ENCODE measurements at places on chromosomes 7 and 10. TPM values are rescaled to one million over a fixed set of nuclear protein-coding genes. Genes with fewer than 3 reads are reported as not detected.

The CYP26A1 gene
- total RNA-seq, result not detected

DNA sequence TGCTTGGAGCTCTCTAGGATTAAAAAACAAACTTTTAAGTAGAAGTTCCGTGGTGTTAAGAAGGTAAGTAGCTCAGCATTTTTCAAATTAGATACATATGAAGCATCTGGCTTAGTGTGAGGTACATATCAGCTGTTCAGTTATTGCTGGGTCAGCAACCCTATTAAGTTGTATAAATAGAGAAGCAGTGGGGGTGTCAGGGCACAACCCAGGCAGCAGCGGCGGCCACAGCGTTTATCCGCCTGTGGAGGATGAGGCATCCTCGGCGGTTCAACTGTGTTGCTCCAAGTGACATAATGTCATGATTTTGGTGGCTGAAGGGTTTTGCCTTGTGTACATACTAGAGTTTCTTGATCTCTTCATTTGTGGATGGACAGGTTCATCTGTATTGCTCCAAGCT is 54.6 kb upstream of the KIF5B start:
- H3K36me3 ChIP-seq, result no peaks in the 10 kb centered on the region
- H3K27me3 ChIP-seq, result no peaks in the 10 kb centered on the region
- H3K4me1 ChIP-seq, result peaks cover 3% of the 10 kb centered on the region
- no peak overlapping the region for H3K4me3 ChIP-seq
- no peak overlapping the region for H3K27ac ChIP-seq
- no peak for DNase-seq

The ADAM22 gene
- 2.7 TPM for total RNA-seq

DNA sequence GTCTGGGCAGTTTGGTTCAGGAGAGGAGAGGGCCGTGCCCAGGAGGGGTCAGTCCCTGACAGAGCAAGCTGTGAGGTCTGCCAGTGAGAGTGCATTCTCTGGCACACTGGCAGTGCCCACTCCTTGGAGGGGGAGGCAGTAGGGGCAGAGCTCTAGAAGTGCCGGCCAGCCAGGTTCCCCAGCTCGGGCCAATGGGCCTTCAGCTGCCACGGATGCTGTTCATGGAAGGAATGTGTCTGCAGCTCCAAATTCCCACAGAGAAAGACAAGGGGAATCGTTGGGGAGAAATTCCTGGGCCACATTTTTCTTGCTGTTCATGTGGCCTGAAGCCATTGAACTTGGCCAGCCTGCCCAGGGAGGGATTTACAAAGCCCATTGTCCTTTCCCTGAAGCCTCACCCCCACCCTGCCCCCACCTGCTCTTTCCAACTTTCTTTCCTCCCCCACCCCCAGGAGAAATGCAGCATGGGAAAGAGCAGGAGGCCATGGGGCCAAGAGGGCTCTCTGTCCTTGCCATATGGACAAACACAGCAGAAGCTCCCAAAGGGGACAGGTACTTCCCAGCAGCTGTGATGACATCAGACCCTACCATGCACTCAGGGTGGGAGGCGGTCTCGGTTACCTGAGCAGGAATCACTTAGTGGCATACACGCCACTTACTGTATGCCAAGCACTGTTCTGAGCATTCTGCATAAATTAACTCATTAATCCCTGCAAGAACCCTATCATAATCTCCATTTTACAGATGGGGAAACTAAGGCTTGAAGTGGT is 70.7 kb downstream of the ARHGAP22 start:
- no peak overlapping the region for H3K4me3 ChIP-seq
- H3K4me1 ChIP-seq, result no peaks in the 10 kb centered on the region
- H3K36me3 ChIP-seq, result no peaks in the 10 kb centered on the region
- no peaks in the 10 kb centered on the region for H3K27me3 ChIP-seq
- DNase-seq, result no peak
- H3K27ac ChIP-seq, result no peak overlapping the region

- peaks cover 9% of the 10 kb centered on the region for H3K36me3 ChIP-seq
- no peak for DNase-seq
- no peak overlapping the region for H3K27ac ChIP-seq
- H3K4me1 ChIP-seq, result no peaks in the 10 kb centered on the region
These were observed 139.6 kb downstream of the MLLT10 start for GRCh38 chr10:21673668-21674067.

DNA sequence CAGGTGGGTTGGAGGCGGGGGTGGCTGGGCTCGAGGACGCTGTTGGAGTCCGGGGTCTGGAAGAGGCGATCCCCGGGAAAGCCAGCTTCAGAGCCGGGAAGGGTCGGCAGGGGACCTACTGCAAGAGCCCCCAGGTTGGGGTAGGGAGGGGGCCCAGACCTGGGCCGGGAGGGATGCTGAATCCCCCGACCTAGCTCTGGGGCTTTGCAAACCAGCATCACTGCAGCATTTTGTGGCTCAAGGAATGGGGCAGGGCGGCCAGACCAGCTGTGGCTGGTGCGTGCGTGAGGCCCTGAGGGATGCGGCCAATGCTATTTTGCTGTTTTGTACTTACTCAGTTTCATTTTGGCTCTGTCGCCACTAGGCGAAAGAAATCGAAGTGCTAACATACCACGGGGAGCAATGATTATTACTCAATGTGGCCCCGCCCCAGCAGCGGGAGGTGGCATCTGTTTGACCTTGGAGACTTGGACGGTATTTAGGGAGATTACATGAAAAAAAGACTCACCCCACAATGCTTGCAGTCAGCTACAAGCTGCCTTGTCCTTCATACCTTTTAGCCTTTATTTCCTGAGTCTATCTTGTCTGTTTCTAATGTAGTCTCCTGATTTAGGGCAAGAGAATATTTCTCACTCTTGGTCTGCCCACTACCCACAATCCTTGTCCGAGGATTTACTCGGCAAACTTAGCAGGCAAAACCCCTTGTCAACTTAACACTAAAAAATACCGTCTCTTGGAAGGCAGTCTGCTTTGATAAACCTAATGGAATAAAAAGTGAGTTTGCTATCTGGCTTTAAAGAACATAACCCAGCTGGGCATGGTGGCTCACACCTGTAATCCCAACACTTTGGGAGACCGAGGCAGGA is 16.2 kb downstream of the HSPB1 start:
- DNase-seq, result peak; percentile 73
- H3K4me1 ChIP-seq, result peaks cover 21% of the 10 kb centered on the region
- peak overlapping the region; percentile 96 for H3K27ac ChIP-seq
- H3K27me3 ChIP-seq, result no peaks in the 10 kb centered on the region
- peaks cover 4% of the 10 kb centered on the region for H3K36me3 ChIP-seq

DNA sequence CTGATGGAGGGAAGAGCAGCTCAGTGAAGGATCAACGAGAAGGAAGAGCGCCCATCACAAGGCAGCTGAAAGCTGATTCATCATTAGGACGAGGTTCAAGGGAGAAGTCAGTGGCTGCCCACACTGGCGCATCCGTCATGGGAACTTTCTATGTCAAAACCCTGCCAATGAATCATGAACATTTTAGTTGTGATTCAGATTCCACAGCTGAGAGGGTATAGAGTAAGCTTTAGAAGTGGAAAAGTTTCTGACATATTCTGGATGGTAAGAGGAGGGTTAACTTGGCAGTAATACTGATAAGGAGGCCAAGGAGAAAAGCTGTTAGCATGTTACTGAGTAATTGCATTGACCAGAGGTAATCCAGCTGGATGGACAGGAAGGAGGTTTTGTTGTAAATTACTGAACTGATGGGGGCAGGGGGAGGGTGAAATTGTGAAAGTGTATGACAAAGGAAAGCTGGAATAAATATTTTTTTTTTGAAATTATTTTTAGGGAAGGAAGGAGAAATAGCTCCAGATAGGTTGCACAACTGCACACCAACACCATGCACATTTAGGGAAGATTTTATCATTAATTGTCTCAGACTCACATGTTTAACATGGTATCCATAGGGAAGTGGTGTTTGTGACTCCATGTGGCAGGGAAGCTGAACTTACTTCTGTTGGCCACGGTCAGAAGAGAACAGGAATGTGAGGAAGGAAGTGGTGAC is 78.3 kb upstream of the NRP1 start:
- no peak overlapping the region for H3K4me3 ChIP-seq
- DNase-seq, result peak; percentile 60
- H3K36me3 ChIP-seq, result no peaks in the 10 kb centered on the region
- no peak overlapping the region for H3K27ac ChIP-seq
- H3K27me3 ChIP-seq, result no peaks in the 10 kb centered on the region
- peaks cover 18% of the 10 kb centered on the region for H3K4me1 ChIP-seq

DNA sequence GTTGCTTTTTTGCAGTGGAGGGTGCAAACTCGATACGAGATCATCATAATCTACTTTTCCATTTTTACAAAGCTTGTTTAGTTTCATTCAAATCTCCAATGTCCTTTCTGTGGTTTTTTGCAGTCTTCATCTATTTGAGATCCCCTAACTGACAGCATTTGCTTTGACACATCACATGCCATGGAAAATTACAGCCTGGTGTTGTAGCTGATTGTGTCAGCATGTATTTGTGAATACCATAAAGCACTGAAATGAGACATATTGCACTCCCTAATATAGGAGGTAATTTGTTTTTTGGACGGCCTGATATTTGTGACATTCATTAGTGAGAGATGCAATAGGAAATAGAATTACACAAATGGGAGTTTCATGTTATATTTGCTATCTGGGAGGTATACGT is 620.8 kb downstream of the KCNMA1 start:
- H3K4me3 ChIP-seq, result no peak overlapping the region
- peaks cover 5% of the 10 kb centered on the region for H3K27me3 ChIP-seq
- H3K4me1 ChIP-seq, result no peaks in the 10 kb centered on the region
- no peak overlapping the region for H3K27ac ChIP-seq
- DNase-seq, result no peak

DNA sequence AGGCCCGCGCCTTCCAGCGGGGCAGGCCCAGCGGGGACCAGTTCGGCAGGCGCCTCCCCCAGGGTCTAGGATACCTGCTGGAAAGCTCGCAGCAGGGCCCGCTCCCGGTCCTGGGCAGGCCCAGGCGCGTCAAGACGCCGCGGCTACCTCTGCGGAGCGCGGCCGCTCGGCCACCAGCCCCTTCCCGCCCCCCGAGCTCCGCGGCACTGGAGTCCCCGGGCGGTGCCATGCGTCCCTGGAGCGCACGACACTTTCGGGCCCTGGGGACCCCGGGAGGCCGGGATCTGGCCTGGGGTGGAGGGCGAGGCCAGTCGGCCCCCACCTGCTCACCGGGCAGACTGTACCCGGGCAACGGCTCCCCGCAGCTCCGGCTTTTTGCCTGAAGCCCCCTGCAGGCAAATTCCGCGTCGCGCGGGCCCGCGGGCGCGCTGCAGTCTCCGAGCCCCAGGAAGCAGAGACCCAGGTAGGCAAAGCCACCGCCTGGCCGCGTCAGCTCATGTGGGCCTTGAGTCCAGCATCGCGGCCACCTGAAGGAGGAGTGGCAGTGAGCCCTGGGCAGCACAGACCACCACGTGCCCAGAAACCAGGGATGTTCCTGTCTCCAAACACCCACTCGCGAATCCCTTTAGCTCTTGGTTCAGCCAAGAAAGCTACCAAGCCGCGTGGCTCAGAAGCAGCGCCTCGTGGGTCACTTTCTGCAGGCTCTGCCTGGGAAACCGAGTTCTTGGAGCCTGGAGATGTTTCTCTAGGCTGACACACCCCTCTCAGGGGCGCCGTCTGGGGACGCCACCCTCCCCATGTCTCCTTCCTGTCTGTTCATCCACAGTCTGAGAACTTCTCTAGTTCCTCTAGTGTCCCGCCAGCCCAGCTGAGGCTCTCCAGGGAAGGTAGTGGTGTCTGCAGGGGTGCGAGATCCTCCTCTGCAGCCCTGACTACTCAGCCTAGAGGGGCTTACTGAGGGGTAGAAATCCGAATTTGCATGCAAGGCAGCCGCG is 46.1 kb upstream of the APBB1IP start:
- H3K36me3 ChIP-seq, result no peaks in the 10 kb centered on the region
- H3K27me3 ChIP-seq, result peaks cover 17% of the 10 kb centered on the region
- peak overlapping the region; percentile 32 for H3K4me3 ChIP-seq
- peak; percentile 60 for DNase-seq
- peaks cover 10% of the 10 kb centered on the region for H3K4me1 ChIP-seq

The OGA gene
- 113 TPM for total RNA-seq

DNA sequence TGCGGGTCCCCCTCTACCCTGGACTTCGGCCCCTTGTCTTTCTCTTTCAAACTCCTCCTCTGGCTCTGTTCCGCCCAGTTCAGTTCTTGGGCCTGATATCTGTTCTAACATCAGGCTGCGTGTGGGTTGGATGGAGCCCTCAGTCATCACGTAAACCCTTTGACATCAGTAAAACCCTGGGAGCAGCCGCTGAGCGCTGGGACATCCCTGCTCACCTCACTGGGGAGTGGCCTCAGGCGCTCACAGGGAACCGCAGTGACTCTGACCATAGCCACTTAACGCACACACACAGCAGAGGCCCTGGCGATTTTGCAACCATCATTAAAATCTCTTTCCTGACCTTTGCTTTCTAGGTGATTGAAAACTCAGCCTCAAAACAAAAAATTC is 113.3 kb downstream of the CYTH3 start:
- no peak overlapping the region for H3K4me3 ChIP-seq
- H3K36me3 ChIP-seq, result peaks cover 86% of the 10 kb centered on the region
- H3K27ac ChIP-seq, result no peak overlapping the region

GRCh38 chr7:116551692-116552091 is 26.9 kb downstream of the CAV1 start:
- no peak overlapping the region for H3K4me3 ChIP-seq
- H3K27me3 ChIP-seq, result no peaks in the 10 kb centered on the region
- no peak for DNase-seq
- H3K36me3 ChIP-seq, result peaks cover 12% of the 10 kb centered on the region

DNA sequence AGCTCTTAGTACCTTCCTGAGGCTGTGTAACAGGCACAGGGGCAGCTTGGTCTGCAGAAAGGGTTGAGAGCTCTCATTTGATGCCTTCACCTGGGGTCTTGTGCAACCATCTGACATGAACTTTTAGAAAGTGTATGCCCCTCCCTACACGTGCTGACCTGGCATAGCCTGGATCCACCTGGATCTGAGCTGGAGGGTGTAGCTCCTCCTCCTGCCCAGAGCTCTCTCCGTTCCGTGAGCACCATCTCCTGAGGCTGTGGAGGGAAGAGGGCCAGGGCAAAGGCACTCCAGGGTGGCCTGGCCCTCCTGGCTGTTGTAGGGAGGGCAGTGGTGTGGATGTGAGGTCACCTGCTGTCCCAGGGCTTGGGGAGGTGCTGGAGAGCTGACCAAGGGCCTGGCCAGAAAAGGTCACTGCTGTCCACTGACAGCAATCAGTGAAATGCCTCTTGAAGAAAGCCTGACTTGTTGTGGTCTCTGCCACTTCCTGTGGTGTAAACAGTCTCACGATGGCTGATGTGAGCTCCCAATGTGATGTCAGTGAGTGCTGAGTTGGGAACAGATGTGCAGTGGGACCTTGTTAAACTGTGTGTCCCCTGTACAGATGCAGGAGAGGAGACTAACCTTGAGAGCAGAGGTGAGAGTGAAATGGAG is 23.0 kb downstream of the AMZ1 start:
- DNase-seq, result no peak
- no peak overlapping the region for H3K4me3 ChIP-seq
- H3K27me3 ChIP-seq, result no peaks in the 10 kb centered on the region
- H3K4me1 ChIP-seq, result peaks cover 47% of the 10 kb centered on the region
- no peak overlapping the region for H3K27ac ChIP-seq

The CYP17A1 gene
- 0.80 TPM for total RNA-seq

Measured in lower lobe of right lung (tissue), 2 donors.